Chondrocyte (in vitro differentiated cells): ENCODE measurements at places on chromosomes 11 and 22. TPM values are rescaled to one million over a fixed set of nuclear protein-coding genes. Genes with fewer than 3 reads are reported as not detected.

MRGPRF gene
- total RNA-seq, result 1.6 to 8.8 TPM (median 8.2 TPM) in 3 replicates

DNA sequence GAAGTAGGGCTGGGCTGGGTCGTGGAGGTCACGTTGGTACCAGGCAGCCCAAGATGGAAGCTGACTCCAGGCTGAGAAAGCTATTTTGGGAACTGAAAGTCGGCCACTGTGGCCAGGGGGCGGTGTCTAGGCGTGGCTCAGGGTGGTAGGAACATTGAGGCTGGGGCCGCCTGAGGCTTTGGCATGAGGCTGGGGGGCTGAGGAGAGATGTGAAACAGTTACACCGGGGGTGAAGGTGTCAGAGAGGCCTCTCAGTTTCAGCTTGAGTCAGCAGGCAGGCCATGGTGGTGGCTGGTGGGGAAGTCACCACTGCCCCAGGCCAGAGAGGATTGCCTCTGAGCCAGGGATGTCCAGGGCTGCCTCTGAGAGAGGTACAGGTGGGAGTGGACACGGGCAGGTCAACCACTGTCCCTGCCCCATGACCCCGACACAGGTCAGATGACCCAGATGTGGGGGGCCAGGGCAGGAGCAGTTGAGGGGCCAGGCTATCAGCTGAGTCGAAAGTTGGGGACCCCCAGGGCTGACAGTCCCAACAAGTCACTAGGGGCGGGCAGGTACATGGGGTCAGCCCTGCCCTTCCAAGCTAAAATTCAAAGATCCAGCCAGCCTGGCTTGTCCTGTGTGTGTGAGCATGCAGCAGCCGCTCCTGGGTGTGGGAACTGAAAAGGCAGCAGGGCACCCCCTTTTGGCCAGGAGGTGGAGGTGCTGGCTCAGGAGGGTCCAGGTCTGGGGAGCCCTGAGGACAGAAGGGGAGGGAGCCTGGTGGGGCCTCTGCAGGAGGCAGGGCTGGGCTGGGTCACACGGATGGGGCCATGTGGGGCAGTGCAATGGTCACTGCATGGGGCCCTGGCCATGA is 7.2 kb downstream of the KCNK7 start:
- H3K27ac ChIP-seq, result no peak overlapping the region
- H3K4me3 ChIP-seq, result no peak overlapping the region
- peaks cover 9% of the 10 kb centered on the region for H3K36me3 ChIP-seq
- peaks cover 30% of the 10 kb centered on the region for H3K4me1 ChIP-seq

DNA sequence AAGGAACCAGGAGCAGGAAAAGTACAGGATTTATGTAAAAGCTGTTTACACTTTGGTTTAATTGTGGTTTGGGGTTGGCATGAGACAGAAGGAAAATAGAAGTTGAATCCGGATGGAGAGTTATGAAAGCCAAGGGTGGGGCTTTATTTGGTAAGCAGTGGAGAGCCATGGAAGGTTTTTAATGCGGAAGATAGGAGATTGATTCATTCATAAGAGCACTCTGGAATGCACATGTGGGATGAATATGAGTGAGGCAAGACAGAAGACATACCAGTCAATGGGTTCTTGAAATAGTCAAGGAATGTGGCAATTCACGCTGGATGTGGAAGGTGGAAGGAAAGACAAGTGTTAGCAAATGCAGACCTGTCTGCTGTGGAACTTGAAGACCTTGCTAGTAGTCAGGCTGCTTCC is 9.3 kb upstream of the GLB1L3 start:
- H3K27me3 ChIP-seq, result peaks cover 18% of the 10 kb centered on the region
- DNase-seq, result no peak
- H3K27ac ChIP-seq, result no peak overlapping the region

DNA sequence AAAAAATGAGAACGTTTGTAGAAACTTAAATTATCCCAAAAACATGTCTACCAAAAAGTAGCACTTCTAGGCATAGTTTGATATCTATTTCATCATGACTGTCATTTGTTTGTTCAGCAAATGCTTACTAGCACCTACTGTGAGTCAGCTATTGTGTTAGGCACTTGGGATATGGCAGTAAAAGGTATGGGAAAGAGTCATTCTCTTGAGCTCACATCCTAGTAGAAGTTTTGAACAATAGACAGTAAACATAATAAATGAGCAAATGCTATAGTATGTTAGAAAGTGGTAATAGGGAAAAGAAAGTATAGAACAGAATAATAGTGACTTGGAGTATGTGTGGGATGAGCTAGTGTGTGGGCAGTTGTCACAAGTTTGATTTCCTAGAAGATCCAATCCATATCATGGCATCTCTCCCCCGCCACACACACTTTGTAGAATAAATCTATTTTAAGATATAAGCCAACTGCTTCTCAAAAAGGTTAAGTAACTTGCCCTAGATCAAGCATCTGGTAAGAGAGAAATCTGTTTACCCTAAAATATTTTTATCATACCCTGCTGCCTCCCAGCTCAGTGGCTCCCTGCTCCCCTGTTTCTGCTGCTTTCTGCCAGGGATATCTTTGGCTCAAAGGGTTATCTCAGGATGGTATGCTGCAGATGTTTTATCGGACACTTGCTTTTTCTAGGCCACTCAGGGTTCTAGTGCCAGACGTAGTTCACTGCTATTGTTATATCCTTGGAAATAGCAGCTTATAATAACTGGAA is 129.7 kb downstream of the NCAM1 start:
- no peaks in the 10 kb centered on the region for H3K4me1 ChIP-seq
- H3K27me3 ChIP-seq, result no peaks in the 10 kb centered on the region
- H3K27ac ChIP-seq, result no peak overlapping the region
- no peak overlapping the region for H3K4me3 ChIP-seq
- H3K36me3 ChIP-seq, result no peaks in the 10 kb centered on the region

MRGPRX3 gene
- not detected in 3 replicates for total RNA-seq
